HT-29 (cell line): ENCODE measurements at places on chromosomes 2 and 18. TPM values are rescaled to one million over a fixed set of nuclear protein-coding genes. Genes with fewer than 3 reads are reported as not detected.

Gene PLCL1
- total RNA-seq = 0.08 and 0.13 TPM in 2 replicates

DNA sequence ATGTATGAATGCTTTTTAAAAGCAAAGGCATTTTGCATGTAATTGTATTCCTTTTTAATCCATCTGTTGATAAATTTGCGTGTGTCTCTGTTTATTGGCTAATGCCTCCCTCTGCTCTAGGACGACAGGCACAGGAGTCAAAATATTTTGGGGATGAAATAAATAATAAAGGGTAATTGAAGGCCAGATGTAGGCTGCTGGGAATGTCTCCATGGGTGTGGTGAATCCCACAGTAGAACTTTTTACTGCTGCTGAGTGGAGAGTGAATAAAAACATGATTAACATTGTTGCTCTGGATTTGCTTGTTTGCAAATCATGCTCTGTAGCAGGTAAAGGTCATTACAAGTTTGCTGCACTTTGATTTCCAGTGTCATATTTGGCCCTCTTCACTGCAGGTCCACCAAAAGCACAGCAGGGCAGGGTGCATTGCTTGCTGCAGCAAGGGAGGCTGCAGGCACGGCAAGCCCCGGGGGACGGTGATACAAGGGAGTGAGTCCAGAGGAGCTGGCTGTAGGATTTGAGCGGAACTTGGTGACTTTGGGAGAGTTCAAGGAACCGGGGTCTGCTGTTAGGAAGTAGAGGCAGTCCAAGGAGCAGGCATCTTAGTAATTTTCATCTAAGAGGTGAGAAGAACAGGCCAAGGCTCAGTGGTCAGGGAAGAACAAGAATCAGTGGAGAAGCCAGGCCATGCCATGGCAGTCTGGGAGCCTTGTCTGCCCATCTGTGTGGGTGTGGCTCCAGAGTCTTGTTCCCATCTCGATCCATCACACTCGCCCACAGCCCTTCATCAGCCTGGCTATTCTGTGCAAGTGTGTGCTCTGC is 201.5 kb upstream of the RAB6C start:
- DNase-seq = no peak

DNA sequence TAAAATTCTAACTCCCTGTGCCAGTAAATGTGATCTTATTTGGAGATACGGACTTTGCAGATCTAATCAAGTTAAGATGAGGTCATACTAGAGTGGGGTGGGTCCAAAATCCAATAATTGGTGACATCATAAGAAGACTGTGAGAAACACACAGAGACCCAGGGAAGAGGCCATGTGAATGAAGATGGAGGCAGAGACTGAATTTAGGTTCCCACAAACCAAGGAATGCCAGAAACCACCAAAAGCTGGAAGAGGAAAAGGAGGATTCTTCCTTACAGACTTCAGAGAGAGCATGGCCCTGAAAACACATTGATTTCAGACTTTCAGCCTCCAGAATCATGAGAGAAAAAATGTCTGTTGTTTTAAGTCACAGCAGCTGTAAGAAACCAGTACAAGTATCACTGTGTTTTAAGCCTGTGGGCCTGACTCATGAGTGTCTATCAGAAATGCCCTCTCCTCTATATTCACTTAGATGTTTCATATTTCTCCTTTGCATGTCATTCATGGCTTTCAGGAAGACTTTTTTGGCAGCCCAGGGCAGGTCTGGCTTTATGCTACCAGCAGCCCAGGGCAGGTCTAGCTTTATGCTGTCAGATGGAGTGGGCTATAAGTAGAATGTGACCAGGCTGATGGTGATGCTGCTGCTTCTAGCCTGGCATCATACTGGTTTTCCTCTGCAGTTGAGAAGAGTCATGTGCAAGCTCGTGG is 100.0 kb downstream of the SPOPL start:
- no peak for DNase-seq

Gene CHST10
- not detected in 2 replicates for total RNA-seq

GRCh38 chr2:63440612-63441011 is 147.7 kb downstream of the WDPCP start:
- no peak for DNase-seq

Gene EFHD1
- not detected in 2 replicates for total RNA-seq

DNA sequence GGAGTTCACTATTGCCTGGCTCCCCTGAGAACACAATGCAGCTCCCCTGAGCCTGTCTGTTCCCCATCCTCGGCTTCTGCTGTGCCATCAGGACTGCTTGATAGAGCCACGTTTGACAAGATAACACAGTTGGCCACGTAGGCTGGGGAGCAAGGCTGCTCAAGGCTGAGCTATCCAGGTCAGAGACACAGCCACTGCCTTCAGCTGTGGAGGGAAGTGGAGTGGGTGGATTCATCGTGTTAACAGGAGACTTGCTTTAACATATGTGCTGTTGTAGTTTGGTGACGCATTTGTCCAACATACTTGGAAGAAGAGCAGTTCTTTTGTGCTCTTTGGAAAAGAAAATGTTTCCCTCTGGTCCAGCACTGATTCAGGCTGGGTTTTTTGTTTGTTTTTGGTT is 68.8 kb downstream of the WDSUB1 start:
- no peak for DNase-seq

GRCh38 chr2:10777111-10777841 is 35.3 kb downstream of the PDIA6 start:
- peak; percentile 35 for DNase-seq

DNA sequence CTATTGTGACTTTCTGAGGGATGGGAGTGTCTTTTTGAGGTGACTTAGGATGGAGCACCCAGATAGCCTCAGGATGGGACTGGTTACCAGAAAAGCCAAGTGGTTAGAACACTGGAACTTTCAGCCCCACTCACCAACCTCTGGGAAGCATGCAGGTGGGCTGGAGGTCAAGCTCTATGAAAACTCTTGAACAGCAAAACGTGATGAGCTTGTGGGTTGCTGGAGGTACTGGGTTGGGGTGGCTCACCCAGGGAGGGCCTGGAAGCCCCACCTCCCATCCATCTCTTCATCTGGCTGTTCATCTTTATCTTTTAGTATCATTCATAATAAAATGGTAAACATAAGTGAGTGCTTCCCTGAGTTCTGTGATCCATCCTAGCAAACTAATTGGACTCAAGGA is 216.4 kb downstream of the SPP2 start:
- no peak for DNase-seq

DNA sequence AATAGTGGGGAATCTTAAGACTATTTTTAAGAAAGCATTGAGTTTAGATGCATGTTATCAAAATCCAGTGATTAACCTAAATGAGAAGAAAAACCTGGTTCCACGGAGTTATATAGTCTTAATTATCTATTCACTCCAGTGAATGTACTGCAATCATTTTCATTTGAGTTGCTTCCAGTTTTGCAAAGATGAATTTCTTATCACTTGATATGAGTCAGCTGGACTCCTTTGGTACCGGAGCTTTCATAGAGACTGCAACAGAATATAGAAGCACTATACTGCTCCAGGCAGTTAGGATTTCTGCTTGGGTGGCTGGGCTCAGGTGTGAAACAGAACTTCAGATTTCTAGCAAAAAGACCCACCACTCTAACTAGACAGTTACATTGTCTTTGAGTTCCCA is 92.2 kb upstream of the NFU1 start:
- DNase-seq = no peak

Gene SERPINB12
- not detected in 2 replicates for total RNA-seq

DNA sequence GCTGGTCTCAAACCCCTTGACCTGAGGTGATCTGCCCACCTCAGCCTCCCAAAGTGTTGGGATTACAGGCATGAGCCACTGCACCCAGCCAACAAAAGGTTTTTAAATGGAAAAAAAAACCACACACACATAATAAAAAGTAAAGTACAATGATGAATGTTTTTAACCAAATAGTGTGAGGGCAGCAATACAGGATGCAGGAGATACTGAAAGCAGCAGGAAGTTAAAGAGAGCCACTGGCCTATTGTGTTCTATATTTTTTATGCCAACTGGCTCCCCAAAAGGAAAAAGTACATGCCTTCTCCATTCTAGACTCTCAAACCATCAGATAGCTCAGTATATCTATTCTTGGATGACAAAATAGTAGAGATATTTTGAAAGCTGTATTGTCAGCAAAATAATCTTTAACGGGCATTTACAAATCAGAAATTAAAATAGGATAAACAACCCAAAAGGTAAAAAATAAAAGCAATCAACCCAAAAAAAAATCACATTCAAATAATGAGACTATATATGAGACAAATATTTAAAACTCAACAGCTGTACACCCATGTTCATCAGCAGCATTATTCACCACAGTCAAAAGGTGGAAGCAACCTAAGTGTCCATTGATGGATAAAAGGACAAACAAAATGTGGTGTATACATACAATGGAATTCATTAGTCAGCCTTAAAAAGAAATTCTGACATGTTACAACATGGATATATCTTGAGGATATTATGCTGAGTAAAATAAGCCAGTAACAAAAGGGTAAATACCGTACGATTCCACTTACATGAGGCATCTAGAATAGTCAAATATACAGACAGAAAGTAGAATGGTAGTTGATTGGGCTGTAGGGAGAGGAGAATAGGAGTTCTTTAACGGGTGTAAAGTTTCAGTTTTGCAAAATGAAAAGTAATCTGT is 26.2 kb downstream of the GPATCH11 start:
- DNase-seq = no peak

Gene VSNL1
- total RNA-seq = not detected in 2 replicates

DNA sequence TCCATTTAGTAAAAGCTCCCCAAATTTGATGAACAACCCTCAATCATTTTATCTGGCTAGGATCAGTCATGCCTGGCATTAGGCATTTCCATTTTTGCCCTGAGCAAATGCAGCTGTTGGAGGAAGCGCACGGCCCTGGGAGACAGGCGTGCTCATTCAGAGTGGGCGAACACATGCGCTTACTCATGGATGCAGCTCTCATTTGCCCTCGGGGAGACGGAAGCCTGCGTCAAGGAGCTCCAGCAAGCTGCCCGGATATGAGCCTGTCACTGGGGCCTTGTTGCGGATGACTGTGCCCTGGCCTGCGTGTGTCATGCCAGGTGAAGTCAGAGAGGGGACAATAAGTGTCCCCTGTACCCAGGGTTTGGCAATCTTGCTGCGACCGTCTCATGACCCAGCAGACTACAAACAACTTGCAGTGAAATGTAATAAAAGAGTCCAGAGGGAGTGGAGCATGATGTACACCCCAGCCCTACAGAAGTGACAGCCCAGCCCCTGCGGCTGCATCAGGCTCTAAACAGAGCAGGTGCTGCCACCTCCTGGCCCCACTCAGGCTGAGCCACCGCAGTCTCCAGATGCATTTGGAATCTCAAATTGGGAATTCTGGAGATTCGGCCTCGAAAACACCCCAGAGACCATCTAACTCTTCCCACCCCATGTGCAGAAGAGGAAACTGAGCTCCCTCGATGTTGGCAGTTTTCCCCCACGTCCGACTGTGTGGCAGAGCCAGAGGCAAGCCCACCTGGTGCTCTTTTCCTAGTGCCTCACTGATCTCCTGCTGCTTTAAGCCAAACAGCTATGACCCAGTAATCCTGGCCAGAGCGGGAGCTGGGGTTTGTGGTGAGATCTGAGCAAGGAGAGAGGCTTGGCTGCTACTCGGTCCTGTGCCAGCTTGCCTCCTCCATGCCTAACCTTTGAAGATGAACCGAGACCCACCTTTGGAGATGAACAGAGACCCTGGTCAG is 105.0 kb upstream of the ALK start:
- peak; percentile 52 for DNase-seq

DNA sequence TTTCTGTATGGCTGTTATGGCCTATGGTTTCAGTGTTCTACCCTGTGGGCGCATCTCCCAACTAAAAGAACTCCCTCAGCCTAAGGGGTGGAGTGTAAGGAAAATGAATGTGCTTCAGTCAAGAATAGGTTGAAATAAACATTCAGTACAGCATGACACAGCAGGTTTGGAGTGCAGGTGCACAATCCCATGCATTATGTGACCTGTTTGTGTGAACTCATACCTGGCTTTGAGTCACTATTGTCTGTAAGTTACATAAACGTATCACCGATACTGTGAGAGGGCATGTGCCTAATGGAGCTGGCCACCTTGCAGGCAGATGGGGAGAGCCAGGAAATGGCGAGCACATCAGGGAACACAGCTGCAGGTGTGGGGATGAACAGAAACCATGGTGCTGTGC is 216.0 kb downstream of the DSEL start:
- no peak for DNase-seq

DNA sequence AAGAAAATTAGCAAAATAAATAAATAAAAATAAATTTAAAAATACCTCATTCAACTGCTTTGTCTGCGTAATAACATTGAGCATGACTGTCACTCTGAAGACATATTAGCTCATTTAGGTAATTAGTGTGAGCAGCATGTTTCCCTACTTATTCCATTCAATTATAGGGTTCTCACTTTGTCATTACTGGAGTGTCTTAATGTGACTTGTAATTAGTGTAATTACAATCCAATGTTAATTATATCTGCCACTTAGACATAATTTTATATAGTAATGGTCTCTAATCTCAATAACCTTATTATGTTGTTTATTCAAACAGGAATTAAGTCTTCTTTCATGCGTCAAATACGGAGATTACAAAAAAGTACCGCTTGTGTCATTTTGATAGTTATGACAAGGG is 893.9 kb upstream of the ACVR2A start:
- DNase-seq = no peak

DNA sequence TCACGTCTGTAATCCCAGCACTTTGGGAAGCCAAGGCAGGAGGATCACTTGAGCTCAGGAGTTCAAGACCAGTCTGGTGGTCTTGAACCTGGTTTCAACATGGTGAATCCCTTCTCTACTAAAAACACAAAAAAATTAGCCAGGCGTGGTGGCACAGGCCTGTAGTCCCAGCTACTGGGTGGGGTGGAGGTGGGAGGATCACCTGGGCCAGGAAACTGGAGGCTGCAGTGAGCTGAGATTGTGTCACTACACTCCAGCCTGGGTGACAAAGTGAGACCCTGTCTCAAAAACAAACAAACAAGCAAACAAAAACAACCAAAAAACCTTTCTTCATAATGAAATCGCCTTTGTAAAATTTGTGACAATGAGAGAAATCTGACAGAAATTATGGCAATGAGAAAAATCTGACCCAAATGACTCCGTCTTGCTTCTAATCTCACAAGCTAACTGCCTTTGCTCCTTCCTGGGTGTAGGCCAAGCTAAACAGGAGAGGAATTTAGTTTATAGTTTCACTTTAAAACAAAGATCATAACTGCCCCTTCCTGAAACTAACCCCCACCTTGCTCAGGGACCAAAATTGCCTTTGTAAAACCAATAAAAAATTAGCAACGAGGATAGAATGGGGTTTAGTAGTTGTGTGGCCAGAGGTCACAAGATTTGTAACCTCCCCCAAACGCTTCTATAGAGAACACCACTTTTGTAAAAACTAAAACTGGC is 60.7 kb upstream of the KIF5C start:
- DNase-seq = peak; percentile 71

Gene IL37
- not detected in 2 replicates for total RNA-seq

Gene TUBA3D
- total RNA-seq = not detected in 2 replicates

- no peak for DNase-seq
Observed at GRCh38 chr2:29000481-29000880, 19.4 kb downstream of the TOGARAM2 start.
